ENCODE measurements at places on chromosomes 7 and 10. TPM values are rescaled to one million over a fixed set of nuclear protein-coding genes. Genes with fewer than 3 reads are reported as not detected.

DNA sequence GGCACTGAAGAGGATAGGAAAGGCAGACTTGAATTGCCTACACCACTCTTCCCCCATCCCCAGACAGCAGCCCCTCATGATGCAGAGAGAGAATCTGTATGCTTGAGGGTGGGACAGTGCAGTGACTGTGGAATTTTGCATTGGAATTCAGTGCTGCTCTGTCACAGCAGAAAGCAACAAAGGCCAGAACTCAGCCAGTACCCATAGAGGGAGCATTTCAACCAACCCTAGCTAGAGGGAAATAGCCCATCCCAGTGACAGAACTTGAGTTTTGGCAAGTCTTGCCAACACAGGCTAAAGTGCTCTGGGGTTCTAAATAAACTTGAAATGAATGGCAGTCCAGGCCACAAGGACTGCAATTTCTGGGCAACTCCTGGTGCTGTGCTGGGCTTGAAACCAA is 80.4 kb downstream of the TES start:
- no peak overlapping the region for H3K4me3 ChIP-seq
- peaks cover 5% of the 10 kb centered on the region for H3K27me3 ChIP-seq
- H3K4me1 ChIP-seq, result no peaks in the 10 kb centered on the region
- no peak for DNase-seq
- no peak overlapping the region for H3K27ac ChIP-seq

YKT6 gene
- total RNA-seq, result 73.2 TPM

- H3K36me3 ChIP-seq, result 0 out of 3 replicates have a peak, but pooled peaks cover 6% of the 10 kb centered on the region
- no peak overlapping the region for H3K4me3 ChIP-seq
- H3K27ac ChIP-seq, result no peak overlapping the region
- no peaks in the 10 kb centered on the region for H3K27me3 ChIP-seq
- H3K4me1 ChIP-seq, result peaks cover 4% of the 10 kb centered on the region
Observed at GRCh38 chr7:77550586-77550985, 13.5 kb downstream of the PTPN12 start.

GRCh38 chr7:151853896-151854719 is 22.8 kb downstream of the PRKAG2 start:
- DNase-seq, result no peak
- peaks cover 99% of the 10 kb centered on the region for H3K27me3 ChIP-seq
- H3K4me1 ChIP-seq, result no peaks in the 10 kb centered on the region
- no peaks in the 10 kb centered on the region for H3K36me3 ChIP-seq

- H3K27me3 ChIP-seq, result peaks cover 10% of the 10 kb centered on the region
- H3K4me1 ChIP-seq, result 0 out of 3 replicates have a peak, but pooled peaks cover 2% of the 10 kb centered on the region
- no peak for DNase-seq
- H3K27ac ChIP-seq, result no peak overlapping the region
- no peak overlapping the region for H3K4me3 ChIP-seq
Observed at GRCh38 chr7:23247603-23248335, 1.2 kb downstream of the GPNMB start.

GRCh38 chr10:118277871-118278270 is 64.3 kb downstream of the FAM204A start:
- H3K36me3 ChIP-seq, result no peaks in the 10 kb centered on the region
- no peak for DNase-seq
- no peaks in the 10 kb centered on the region for H3K27me3 ChIP-seq
- no peaks in the 10 kb centered on the region for H3K4me1 ChIP-seq

- no peaks in the 10 kb centered on the region for H3K27me3 ChIP-seq
- no peaks in the 10 kb centered on the region for H3K36me3 ChIP-seq
- peak; percentile 77 for DNase-seq
- H3K4me3 ChIP-seq, result no peak overlapping the region
- H3K27ac ChIP-seq, result no peak overlapping the region
- peaks cover 10% of the 10 kb centered on the region for H3K4me1 ChIP-seq
Observed at GRCh38 chr10:103470761-103471653, 8.0 kb downstream of the CALHM3 start.

TMEM176A gene
- not detected for total RNA-seq

ANKRD1 gene
- total RNA-seq, result not detected

DNA sequence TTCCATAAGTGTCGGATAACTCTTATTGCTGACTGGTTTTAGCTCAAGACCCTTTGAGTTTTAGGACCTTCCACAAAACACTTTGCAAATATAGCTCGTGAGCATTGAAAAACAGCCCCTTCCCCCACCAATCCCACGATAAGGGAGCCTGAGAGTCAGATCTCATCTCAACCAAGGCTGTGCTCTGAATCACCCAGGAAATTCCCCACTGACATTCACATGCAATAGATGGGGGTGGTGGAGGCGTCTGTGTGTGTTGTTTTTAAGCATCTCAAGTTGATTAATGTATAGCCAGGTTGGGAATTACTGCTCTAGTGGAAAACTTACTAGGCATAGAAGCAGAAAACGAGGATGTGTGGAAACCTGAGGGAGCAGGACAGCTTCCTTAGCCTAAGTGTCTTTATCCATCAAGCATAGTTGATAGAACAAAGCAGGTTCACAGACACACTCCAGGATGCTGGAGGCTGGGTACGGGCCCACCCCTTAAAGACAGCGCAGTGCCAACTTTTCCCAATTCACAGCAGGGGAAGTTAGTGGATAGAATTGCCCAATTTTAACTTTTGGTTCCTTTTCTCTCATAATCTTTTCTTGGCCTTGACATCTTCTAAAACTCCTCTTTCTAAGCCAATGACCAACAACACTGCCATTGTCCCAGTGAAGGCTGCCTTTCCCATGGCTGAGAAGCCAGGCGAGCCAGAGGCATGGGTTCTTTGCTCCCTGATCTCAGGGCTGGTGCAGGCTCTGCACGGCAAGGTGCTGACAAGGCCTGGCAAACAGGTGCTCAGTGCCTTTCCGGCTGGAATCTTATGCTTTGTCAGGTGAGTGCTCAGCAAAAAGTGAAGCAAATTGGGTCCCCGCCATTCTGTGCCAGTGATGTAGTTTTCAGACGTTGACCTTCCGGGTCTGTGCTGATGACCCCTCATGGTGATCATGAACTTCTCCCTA is 98.5 kb upstream of the INSIG1 start:
- H3K27ac ChIP-seq, result no peak overlapping the region
- H3K4me1 ChIP-seq, result peaks cover 32% of the 10 kb centered on the region
- DNase-seq, result no peak

TFEC gene
- total RNA-seq, result not detected

SUN3 gene
- total RNA-seq, result not detected

- no peak overlapping the region for H3K27ac ChIP-seq
- no peak for DNase-seq
- H3K4me1 ChIP-seq, result no peaks in the 10 kb centered on the region
- H3K36me3 ChIP-seq, result no peaks in the 10 kb centered on the region
- no peak overlapping the region for H3K4me3 ChIP-seq
- H3K27me3 ChIP-seq, result no peaks in the 10 kb centered on the region
Observed at GRCh38 chr10:4111643-4112042, 326.6 kb upstream of the KLF6 start.

DNA sequence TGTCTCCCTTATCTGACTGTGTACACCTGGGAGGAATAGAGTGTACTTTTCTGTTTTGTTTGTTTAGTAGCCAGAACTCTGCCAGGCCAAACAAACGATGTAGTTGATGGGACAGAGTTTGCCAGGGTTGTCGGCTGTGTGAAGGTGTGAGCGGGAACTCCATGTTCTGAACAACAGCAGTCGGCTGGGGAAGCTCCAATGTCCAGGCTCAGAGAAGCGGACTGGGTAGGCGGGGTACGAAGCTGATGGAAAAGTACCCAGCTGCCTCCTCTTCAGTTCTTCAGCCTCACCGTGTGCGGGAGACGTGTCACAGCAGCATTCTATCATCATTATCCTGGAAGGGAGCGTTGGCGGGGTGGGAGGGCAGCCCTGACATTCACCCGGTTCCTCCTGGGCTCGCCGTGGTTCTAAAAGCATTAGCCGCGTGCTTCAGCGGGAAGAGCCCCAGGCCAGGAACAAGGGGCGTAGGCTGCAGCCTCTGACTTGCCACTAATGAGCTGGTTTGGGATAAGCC is 52.9 kb downstream of the PFKFB3 start:
- no peak overlapping the region for H3K4me3 ChIP-seq
- H3K4me1 ChIP-seq, result no peaks in the 10 kb centered on the region
- no peak overlapping the region for H3K27ac ChIP-seq

GRCh38 chr10:6173203-6173602 is 29.5 kb upstream of the PFKFB3 start:
- peaks cover 30% of the 10 kb centered on the region for H3K36me3 ChIP-seq
- H3K27ac ChIP-seq, result no peak overlapping the region
- no peaks in the 10 kb centered on the region for H3K27me3 ChIP-seq
- no peak for DNase-seq

GRCh38 chr10:117716889-117717288 is 174.3 kb downstream of the EMX2 start:
- no peaks in the 10 kb centered on the region for H3K27me3 ChIP-seq
- H3K4me1 ChIP-seq, result no peaks in the 10 kb centered on the region
- DNase-seq, result no peak

DNA sequence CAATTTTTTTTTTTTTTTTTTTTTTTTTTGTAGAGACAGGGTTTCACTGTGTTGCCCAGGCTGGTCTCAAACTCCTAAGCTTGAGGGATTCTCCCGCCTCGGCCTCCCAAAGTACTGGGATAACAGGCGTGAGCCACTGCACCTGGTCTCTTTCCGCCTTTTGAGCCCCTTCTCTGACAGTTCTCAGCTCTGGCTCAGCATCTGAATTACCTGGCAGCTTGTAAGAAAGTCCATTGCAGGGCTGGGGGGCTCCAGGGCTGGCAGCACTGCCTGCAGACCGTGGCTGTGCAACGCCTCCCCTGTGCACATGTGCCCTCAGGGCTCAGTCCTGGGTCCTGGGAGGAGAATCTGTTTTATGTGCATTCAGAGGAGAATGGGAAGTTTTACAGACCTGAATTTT is 37.6 kb downstream of the VWA2 start:
- no peaks in the 10 kb centered on the region for H3K4me1 ChIP-seq
- no peak overlapping the region for H3K27ac ChIP-seq
- no peak overlapping the region for H3K4me3 ChIP-seq
- no peaks in the 10 kb centered on the region for H3K36me3 ChIP-seq
- no peak for DNase-seq

- H3K27ac ChIP-seq, result no peak overlapping the region
- no peak overlapping the region for H3K4me3 ChIP-seq
- H3K4me1 ChIP-seq, result peaks cover 16% of the 10 kb centered on the region
Observed at GRCh38 chr10:30586828-30587227, 42.7 kb downstream of the LYZL2 start.

- no peak overlapping the region for H3K27ac ChIP-seq
- no peaks in the 10 kb centered on the region for H3K36me3 ChIP-seq
- H3K4me1 ChIP-seq, result no peaks in the 10 kb centered on the region
- no peak overlapping the region for H3K4me3 ChIP-seq
- no peaks in the 10 kb centered on the region for H3K27me3 ChIP-seq
Observed at GRCh38 chr7:20858951-20859350, 72.3 kb upstream of the SP8 start.

SLC39A12 gene
- total RNA-seq, result not detected

DNA sequence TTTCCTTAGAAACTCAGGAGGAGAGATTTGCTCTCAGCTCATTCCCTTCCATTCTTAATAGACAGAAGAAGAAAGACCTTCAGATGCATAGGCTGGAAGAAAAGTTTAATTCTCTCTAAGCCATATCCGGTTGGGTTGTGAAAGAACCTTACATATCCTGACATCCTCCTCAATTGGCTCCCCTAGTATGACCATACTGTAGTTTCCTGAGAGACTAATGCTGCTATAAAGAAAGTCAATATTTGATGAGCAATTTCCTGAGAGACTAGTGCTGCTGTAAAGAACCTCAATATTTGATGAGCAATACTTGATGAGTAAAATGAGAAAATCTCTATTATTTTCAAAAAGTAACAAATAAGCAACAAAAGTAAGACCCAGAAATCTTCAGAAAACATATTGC is 888.5 kb upstream of the SORCS1 start:
- DNase-seq, result no peak
- H3K27me3 ChIP-seq, result no peaks in the 10 kb centered on the region
- no peaks in the 10 kb centered on the region for H3K4me1 ChIP-seq
- H3K4me3 ChIP-seq, result no peak overlapping the region
- H3K27ac ChIP-seq, result no peak overlapping the region

- H3K4me1 ChIP-seq, result no peaks in the 10 kb centered on the region
- H3K36me3 ChIP-seq, result no peaks in the 10 kb centered on the region
- no peak overlapping the region for H3K27ac ChIP-seq
- peaks cover 13% of the 10 kb centered on the region for H3K27me3 ChIP-seq
- no peak for DNase-seq
Observed at GRCh38 chr7:144408121-144408520, 4.6 kb upstream of the NOBOX start.

DNA sequence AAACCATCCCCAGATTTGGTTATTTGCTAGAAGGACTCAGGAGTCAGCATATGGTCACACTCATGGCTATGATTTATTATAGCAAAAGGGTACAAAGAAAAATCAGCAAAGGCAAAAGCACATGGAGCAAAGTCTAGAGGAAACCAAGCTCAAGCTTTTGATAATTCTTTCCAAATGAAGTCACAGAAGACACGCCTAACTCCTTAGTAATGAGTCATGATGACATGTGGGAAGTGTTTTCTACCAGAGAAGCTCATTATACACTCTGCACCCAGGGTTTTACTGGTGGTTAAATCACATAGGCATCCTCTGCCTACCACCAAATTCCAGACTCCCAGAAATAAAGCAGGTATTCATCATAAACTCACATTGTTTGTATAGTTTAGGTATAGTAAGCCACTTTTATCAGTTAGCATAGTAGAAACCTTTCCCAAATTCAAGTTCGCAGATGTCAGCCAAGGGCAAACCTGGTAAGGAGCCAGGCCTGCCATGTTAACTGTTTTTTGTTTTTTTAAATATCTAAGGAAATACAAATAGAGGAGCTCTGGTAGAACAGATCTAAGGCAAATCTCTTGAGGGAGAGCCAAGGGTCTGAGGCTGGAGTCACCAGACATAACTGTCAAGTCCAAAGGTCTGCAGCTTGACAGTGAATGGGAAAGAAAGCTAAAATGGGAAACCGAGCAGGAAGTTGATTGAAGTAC is 15.4 kb upstream of the HIBADH start:
- H3K27ac ChIP-seq, result peak overlapping the region; percentile 60
- no peak overlapping the region for H3K4me3 ChIP-seq
- H3K36me3 ChIP-seq, result no peaks in the 10 kb centered on the region
- peak; percentile 19 for DNase-seq
- no peaks in the 10 kb centered on the region for H3K4me1 ChIP-seq
- H3K27me3 ChIP-seq, result no peaks in the 10 kb centered on the region

- no peak for DNase-seq
- no peaks in the 10 kb centered on the region for H3K27me3 ChIP-seq
- no peaks in the 10 kb centered on the region for H3K36me3 ChIP-seq
- H3K27ac ChIP-seq, result no peak overlapping the region
Observed at GRCh38 chr10:48219194-48219593, 55.3 kb downstream of the FRMPD2 start.
